ENCODE measurements at places on chromosomes 12 and 14.

DNA sequence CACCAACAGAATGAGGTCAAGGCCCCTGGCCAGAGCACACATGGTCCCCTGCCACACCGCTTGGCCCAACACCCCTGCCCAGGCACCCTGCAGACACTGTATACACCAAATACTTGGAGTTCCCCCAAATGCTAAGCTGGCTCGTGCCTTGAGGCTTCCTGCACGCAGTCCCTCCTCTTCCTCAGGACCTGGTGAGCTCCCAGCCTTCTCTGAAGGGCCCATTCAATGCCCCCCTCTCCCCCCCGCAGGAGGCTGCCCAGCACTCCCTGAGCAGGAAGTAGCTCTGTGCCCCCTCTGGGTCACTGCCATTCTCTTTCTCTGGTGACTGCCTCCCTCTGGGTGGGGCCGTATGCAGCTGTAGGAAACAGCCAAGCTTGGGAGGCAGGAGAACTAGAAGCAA lies 75.3 kb downstream of the ITPK1 start:
- no peak for DNase-seq

DNA sequence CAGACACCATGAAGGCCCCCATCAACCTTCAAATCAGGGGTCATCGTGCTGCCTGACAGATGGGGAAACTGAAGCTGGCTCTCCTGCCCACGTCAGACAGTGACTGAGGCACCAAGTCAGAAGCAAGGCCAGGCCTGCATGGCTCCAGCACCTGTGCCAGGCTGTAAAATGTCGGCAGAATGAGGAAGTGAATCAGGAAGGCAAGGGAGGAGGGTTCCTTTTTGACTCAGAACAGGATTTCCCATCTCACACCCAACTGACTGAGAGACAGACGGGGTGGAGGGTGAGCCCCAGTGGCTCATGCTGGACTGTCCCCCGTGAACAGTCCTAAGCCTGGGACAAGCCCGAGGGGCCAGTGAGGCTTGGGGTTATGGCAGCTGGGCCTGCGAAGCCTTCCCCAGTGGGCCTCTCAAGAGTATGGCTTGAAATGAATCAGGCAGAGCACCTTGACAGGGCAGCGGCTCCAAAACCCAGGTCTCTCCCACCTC lies 20.9 kb downstream of the SYNE3 start:
- peak; percentile 53 for DNase-seq

DNA sequence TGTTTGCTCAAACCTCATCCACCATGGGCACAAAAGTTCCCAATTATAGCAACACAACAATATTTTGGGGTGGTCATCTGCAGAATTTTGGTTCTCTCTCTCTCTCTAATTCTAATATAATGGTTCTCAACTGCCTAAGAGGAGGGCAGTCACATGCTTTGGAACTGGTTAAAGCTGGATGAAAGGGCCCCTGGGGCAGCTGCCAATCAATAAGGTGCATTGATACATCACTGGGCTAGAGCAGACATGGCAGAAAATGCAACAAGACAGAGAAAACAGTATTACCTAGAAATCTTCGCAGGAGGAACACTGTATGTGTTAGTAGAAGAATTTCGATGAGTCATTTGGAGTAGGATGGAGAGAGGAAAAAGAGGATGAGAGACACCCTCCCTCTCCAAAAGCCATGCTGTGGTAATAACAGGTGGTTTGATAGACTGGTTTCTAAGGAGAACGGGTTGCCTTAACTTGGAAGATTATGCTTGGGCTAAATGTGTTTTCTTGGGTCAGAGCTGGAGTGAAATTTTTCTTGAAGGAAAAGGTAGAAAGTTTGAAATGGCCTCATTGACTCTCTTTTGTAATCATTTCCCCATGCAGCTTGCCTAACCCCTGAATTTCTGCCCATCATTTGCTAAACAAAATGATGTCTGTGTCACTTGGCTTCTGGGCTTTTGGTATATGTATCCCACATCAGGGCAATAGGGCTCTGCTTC lies 67.1 kb upstream of the HIF1A start:
- no peak for DNase-seq

DNA sequence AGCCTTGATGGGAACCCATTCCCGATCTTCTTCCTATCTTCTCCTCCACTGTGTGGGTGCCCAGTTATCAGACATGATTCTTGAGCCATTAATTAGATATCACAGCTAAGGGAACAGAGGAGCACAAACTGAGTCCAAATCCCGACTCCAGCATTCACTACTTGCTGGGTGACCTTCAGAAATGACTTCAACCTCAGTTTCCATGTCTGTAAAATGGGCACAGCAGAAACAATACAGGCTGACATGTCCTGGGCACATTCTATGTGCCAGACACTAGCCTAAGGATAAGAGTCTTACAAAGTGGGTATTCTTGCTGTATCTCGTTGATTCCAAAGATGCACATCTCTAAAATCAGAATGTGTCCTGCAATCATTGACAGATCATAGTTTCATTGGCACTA lies 128.7 kb upstream of the NOS1 start:
- DNase-seq = no peak

DNA sequence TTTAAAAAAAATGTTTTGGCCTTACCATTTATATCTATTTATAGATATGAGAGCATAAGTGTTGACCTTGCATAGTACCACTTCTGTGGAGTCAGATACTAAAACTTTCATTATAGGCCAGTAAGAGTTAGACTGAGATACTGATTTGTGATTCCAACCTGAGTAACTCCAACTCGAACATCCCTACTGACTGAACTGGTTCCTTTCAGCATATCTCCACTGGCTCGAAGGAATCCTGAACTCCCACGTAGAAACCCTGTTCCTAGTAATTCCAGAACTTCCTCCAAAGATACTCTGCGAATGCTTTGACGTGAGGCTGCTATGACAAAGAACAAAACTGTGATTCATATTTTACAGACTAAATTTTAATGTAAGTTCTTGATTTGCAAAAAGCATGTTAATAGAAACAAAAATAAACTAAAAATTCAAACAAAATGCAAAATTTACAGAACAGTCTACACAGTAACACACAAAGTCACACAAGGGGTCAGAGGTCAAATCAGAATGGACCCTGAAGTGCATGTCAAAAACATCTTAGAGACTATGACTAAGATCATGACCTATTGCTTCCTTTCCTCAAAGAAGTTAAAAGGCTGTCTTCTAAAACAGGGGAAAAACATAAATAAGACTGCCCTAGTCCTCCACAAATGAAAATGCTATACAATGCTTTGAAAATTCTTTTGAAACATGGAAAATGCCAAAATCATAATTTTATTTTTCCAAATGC lies 31.5 kb downstream of the HEATR5A start:
- DNase-seq = no peak

- peak; percentile 85 for DNase-seq
These were observed 169.0 kb upstream of the EEA1 start for GRCh38 chr12:93098077-93098476.

- DNase-seq = no peak
These were observed 286.9 kb downstream of the ERC1 start for GRCh38 chr12:1277905-1278304.

GRCh38 chr12:55842681-55843429 lies at the start of gene MMP19:
Gene MMP19, minus strand, starts transcription at chr12:55842936. Its CDS starts 106 bp downstream, at chr12:55842830.
- DNase-seq = no peak

DNA sequence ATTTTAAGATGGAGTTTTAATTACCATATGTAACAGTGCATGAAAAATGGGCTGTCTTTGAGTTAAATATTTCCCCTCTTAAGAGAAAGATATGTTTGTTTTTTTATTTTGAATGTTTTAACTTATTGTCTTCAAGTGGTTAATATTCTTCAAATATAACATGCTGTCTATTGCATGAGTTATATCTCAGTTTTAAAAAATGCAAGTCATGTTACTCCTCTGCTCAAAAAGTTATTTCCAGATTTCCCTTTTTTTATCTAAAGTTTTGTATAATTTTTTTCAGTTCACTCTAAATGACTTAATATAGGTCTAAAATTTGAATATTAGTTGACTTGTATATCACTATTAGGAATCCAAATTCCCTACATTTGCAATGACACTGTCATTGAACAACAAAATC lies 5.9 kb upstream of the KCNMB4 start:
- no peak for DNase-seq

DNA sequence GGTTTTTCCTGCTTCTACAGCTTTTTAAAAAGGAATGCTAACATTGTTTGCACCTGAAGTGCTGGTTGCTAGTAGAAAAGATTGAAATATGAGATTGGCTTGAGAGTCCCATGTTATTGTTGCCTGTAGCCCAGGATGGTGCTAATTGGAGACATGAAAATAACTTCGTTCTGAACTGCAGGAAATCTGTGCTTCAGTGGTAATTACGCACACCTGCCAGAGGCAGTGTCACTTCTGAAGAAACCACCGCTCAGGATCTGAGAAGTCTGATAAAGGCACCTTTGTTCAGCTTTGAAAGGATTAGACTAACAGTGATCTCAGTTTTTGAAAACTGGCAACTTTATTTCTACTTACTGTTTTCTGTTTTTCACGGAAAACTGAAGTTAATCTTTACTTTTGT lies 15.5 kb upstream of the ATP6V0A2 start:
- no peak for DNase-seq

DNA sequence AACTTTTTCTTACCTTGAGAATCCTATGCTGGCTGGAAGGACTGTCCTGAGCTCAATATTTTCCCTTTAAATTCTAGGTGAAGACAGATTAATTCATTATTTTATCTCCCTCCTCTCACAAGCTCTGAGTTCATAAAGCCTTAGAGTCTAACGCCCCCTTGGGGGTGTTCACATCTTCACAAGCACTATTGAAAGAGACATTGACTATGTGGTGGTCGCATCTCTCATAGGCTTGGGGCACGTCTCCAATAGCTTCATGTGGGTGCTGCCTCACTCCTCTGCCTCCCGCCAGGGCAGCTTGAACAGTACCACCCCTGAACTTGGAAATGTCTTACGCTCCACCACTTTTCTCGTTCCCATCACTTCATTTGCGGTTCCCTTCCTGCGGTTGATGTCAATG lies 106.2 kb downstream of the UNC79 start:
- DNase-seq = no peak

DNA sequence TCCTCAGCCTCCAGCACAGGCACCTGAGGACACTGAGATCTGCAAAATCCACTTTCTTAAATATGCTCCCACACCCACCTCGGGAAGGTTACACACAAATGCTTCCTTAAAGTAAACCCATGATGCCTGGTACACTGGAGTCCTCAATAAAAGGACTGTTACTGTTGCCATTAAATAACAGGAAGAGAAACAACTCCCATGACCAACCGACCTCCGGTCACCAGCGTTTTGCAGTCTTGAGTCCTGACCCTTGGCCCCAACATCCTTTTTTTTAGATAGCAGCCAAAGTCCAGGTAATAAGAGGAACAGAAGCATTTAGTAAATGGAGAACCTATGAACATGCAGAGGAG lies 42.4 kb downstream of the ITPK1 start:
- no peak for DNase-seq

DNA sequence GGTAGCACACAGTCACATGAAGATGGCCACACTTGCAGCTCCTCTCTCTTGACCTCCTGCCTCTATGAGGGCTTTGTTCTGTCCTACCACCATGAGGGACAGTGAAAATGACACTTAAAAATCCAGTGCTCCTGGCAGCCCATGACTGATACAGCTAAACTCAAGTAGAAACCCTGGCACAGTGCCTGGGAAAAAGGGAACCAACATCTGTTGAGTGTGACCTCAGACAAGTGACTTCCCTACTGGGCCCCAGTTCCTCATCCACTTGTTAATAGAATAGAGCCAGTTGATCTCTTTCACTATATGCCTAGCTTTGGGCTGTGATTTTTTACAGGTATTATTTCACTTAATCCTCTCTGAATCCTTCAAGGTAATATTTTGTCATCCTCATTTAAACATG lies 4.8 kb downstream of the GUCY2C start:
- DNase-seq = peak; percentile 44

GRCh38 chr12:64304571-64304970 lies 82.5 kb upstream of the KICS2 start:
- DNase-seq = no peak

GRCh38 chr14:59202031-59202430 lies 13.6 kb downstream of the DAAM1 start:
- DNase-seq = no peak

DNA sequence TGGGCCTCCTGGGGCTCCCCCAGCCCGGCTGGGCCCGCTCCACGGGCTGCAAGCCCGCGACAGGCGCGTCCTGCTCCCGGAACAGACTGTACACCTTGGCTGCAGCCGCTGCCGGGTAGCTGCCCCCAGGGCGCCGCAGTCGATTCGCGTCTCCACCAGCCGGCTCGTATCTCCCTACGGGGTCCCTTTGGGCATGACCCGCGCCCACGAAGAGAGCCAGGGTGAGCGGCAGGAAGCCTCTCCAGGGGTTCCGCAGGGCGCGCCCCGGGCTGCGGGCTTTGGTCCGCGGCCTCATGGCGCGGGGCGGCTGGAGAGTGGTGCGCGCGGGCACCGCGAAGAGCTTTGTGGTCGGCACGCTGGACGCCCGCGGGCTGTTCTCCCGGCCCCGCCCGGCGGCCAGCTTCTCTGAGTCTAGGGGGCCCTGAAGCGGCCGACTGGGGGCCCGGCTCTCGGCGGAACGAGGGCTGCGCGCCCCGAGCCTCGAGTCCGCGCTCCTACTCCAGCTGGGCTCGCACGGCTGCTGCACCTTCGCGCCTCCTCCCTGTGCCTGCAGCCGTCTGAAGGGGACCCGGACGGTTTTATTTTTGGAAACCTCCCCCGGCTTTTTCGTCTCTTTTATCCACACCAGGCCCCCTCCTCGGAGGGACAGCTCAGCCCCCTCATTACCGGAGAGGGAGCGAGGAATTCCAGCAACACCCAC lies at the start of gene LTBP2:
LTBP2 (minus strand) TSS at position 588 of the 700 bp plus-strand sequence; CDS start at position 295, 293 bp downstream.
- DNase-seq = no peak

- DNase-seq = no peak
These were observed 159.4 kb downstream of the EPS8 start for GRCh38 chr12:15629761-15630160.

- no peak for DNase-seq
These were observed 41.1 kb upstream of the CDKN3 start for GRCh38 chr14:54355698-54356097.

- no peak for DNase-seq
These were observed 90.9 kb downstream of the RIMBP2 start for GRCh38 chr12:130625201-130625600.
